ENCODE measurements at places on chromosomes 3 and 15.

DNA sequence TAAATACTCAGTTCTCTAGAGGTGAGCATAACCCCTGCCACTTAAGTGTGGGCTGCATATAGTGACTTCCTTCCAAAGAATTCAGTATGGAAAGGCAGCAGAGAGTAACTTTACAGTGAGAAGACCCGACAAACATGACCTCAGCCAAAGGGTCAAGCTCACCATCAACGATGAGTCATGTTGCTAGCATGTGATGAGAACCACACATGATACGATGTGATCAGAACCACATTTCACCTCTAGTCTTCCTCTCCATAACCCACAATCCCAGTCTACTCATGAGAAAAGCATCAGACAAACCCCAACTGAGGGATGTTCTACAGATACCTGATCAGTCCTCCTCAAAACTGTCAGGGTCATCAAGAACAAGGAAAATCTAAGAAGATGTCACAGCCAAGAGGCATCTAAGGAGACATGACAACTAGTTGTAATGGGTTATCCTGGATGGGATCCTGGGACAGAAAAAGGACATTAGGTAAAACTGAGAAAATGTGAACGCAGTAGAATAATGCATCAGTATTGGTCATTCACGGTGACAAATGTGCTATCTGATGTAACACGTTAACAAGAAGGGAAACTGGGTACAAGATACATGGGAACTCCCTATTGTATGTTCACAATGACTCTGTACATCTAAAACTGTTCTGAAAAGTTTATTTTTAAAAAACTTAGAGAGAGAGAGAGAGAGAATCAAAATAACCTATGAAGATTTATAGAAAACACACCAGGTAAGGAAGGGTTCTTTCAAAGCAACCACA lies 28.3 kb downstream of the SEC61A1 start:
- H3K36me3 ChIP-seq, result peaks cover 17% of the 10 kb centered on the region
- H3K4me1 ChIP-seq, result no peaks in the 10 kb centered on the region

GRCh38 chr3:63029326-63029725 lies 154.1 kb upstream of the CADPS start:
- H3K4me3 ChIP-seq, result no peak overlapping the region
- DNase-seq, result no peak
- H3K27ac ChIP-seq, result no peak overlapping the region
- no peaks in the 10 kb centered on the region for H3K4me1 ChIP-seq
- H3K27me3 ChIP-seq, result no peaks in the 10 kb centered on the region
- no peaks in the 10 kb centered on the region for H3K36me3 ChIP-seq

DNA sequence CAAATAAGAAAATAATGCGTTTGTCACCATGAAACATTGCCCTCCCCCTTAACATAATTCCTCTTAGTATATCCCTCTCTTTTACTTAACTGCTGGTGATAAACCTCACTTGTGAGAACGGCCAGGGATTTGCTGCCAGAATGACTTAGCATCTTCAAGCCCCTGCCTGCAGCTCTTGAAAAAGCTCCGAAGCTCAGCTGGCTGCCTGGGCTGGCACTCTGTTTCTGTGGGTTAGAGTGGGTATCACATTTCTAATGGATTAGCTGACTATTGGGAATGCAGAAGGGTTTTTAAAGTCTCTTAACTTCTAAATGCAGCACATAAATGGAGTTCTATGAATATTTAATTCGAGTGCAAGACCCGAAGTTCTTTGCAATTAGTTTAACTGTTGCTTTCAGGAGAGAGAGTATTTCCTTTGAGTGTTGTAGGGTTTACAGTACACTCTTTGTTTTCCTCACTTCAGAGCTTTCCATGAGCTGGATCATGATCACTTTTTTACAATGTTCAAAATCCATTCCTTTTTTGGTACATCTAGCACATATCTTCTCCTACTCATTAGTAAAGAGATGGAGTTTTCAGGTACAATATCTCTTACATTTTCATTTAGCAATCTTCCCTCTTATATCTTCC lies 124.7 kb upstream of the RBMS3 start:
- no peaks in the 10 kb centered on the region for H3K4me1 ChIP-seq
- no peak overlapping the region for H3K4me3 ChIP-seq
- no peak for DNase-seq
- no peak overlapping the region for H3K27ac ChIP-seq
- H3K36me3 ChIP-seq, result no peaks in the 10 kb centered on the region

- no peak overlapping the region for H3K4me3 ChIP-seq
- no peak overlapping the region for H3K27ac ChIP-seq
- H3K27me3 ChIP-seq, result peaks cover 53% of the 10 kb centered on the region
- H3K36me3 ChIP-seq, result no peaks in the 10 kb centered on the region
- H3K4me1 ChIP-seq, result no peaks in the 10 kb centered on the region
These were observed 19.0 kb downstream of the TM4SF4 start for GRCh38 chr3:149493315-149494021.

- peaks cover 28% of the 10 kb centered on the region for H3K4me1 ChIP-seq
- no peaks in the 10 kb centered on the region for H3K27me3 ChIP-seq
- peaks cover 32% of the 10 kb centered on the region for H3K36me3 ChIP-seq
These were observed 4.2 kb downstream of the CCDC71 start for GRCh38 chr3:49161808-49162530.

DNA sequence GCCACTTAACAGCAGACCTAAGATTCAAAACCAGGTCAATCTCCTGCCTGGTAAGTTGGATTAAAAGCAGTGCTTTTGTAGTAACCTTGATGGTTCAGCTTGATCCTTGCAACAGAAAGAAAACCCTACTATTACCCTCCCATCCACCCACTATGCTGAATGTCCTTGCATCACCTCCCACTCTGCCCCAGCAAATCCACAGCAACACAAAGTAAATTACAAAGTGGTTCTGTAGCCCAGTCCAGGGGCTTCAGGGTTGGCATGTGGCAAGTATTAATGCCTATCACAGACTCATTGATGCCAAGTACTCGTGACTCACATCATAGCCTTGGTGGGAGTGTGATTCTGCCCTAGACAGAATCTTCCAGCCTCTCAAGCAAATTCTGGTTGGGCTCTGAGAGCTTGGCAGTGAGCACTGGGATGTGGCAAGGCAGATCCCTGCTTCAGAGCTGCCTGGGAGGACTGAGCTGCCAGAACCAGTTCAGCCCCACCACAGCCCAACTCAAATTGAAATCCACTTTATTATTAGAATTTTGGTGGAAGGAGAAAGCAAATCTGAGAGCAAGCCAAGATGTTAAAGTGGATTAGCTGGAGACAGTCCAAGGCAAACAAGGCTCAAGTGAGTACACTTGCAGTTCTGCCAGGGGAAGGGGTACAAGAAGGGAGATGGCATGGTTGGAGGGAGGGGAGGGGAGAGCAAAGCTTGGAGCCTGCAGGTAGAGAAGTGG lies 225.8 kb upstream of the UMPS start:
- no peak overlapping the region for H3K4me3 ChIP-seq
- H3K27ac ChIP-seq, result no peak overlapping the region

GRCh38 chr3:44892689-44893088 lies 18.3 kb downstream of the TGM4 start:
- H3K4me3 ChIP-seq, result no peak overlapping the region
- H3K27me3 ChIP-seq, result peaks cover 13% of the 10 kb centered on the region
- H3K27ac ChIP-seq, result no peak overlapping the region
- no peak for DNase-seq

- H3K4me3 ChIP-seq, result no peak overlapping the region
- H3K27me3 ChIP-seq, result peaks cover 9% of the 10 kb centered on the region
- no peak for DNase-seq
- H3K27ac ChIP-seq, result no peak overlapping the region
- no peaks in the 10 kb centered on the region for H3K36me3 ChIP-seq
These were observed 407.2 kb upstream of the LMCD1 start for GRCh38 chr3:8094415-8094814.

DNA sequence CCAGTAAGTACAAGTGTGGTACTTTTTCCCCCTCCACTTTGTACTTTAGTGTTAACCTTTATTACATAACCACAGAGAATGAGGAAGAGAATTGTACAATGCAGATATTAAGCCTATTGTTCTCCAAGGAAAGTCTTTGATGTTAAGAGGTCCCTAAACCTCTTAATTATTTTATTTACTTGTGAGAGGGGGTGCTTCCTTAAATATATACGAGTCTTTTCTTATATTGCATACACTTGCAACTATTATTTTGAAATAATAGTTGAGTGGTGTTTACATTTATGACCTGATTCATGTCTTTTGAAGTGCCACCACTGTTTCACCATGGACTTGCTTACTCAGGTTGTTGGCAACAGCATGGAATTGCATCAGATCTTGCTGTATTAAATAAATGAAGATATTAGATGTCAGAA lies 10.1 kb downstream of the USP3 start:
- no peaks in the 10 kb centered on the region for H3K27me3 ChIP-seq
- H3K4me3 ChIP-seq, result peak overlapping the region; percentile 9
- H3K4me1 ChIP-seq, result peaks cover 80% of the 10 kb centered on the region
- DNase-seq, result no peak
